ENCODE measurements at places on chromosomes 16 and 17.

- DNase-seq, result no peak
Measured at GRCh38 chr17:70091696-70092095, 16.7 kb downstream of the KCNJ16 start.

DNA sequence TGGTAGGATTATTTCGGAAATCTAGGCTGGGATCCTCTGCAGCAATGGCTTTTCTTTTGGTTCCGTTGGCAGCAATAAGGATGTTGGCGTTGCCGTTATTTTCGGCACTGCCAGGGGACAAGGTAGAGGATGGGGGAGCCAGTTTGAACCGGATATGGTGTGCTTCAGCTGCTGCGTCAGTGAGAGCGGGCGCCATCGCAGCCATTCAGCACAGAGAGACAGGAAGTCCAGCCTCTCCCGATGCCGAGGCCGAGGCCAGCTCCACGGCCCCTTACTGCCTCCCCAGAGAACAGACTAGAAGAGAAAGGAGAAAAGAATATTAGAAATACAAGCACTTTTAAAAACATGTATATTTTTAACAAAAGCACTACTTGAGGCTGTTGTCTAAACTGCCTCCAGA lies 21.3 kb downstream of the KANSL1 start:
- no peak for DNase-seq

DNA sequence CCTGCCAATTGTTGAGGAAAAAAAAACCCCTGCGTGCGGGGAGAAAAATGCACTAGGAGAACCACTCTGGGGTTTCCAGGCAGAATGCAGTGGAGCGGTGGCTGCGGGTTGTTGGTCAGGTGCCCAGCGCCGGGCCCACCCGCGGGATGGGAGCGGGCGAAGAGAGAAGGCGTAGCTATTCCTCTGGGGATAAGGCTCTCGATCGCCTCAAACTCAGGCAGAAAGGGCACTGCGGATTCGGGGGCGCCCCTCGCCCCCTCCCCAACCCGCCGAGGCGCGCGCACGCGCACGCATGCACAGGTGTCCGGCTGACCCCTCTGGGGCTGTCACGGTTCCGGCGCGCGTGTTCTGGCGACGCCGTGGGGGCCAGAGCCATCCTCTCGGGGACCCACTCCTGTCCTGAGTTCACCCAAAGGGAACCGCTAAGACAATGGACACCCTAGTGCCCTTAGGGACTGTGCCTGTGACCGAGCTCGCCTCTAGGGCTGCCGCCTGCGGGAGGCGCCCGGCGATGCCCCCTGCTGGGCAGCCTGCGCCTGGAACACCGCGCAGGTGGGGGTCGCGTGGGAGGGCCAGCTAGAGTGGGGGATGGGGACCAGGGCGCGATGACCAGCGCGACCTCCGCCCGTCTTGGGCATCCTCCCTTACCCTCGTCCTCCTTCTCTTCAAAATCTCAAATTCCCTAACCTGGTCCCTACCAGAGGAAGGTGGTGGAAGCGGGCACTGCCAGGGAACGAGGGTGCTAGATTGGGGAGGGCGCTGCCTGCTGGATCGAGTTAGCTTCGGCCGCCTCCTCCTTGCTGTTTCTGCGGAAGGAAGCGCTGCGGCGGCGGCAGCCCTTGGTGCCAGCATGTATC lies 14.4 kb upstream of the CBX8 start:
- peak; percentile 53 for DNase-seq

DNA sequence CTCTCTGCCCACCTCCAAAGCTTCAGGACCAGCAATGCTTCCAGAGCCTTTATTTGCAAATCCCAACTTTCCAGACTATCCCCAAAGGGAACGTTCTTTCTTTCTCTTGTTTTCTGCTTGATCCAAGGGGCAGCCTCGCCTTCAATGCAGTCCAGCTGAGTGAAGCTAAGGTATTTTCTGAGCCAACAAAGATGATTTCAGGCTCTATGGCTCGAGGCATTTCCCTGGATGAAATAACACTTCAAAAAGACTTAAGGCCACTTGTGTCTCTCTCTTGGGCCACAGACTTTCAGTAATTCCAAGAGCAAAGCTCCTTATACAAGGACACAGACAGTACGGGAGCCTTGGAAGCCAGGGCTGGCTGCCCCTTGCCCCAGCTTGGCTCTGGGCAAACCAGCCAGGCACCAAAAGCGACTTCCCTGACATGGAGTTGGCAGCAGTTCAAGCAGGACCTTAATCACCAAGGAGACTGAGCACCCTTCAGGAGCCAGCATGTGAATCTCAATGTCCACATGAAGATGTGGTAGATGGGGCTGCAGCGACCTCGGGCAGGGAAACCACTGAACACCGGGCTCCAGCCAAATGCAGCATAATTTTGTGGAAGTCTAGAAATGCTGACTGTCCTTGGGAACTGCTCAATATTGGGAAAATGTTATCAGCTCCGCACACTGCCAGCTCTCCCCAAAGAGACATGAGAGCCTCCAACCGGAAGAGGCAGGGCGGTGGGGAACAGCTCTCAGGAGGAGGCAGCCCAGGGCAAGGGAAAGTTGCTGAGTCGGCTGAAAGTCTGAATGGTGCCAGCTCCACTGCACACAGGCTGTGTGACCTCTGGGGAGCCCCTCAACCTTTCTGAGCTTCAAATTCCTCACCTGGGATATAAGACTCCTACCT lies 39.0 kb downstream of the TK2 start:
- no peak for DNase-seq

- DNase-seq, result no peak
Measured at GRCh38 chr16:57634171-57634570, 5.7 kb downstream of the ADGRG1 start.

Measured in HAP-1 (cell line).